ENCODE measurements at places on chromosomes 4 and X. TPM values are rescaled to one million over a fixed set of nuclear protein-coding genes. Genes with fewer than 3 reads are reported as not detected.

DNA sequence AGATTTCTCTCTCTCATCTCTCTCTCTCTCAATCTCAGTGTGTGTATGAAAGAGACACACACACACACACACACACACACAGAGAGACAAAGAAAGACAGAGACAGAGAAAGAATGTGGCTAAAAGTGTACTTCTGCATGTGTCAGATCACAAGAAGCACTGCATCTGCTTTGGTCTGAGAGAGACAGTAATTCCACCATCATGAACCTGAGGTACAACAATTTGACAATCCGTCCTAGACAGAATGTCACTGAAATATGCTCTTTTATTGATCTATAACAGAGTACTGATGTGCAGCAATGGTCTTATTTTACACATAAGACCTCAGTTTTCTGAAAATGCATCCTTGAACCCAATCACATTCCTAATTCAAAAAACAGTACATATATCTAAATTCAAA is 576.2 kb upstream of the SMIM31 start:
- no peak for DNase-seq

DNA sequence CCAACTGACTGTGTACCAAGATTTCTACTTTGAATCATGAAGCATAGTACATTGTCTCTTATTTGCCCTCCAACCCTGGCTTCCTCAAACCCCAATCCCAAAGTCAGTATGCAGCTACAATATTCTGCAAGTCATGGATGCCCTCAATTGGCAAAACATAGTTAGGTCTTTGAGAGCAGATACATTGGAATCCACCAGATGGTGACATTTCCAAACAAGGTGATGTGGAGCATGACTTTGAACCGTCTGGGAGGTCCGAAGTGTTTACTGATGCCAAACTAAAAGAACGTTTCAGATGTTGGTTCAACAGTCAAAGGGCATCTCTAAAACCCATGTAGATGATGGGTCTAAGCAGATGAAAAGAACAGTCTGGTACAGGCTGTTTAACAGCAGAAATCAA is 43.7 kb upstream of the FRMD7 start:
- no peak for DNase-seq

GRCh38 chrX:132063862-132064261 is 40.8 kb downstream of the STK26 start:
- no peak for DNase-seq

GRCh38 chr4:123651066-123651465 is 254.5 kb downstream of the SPRY1 start:
- peak; percentile 86 for DNase-seq

GRCh38 chr4:10584042-10584441 is 100.5 kb downstream of the CLNK start:
- DNase-seq, result peak; percentile 76

- DNase-seq, result peak; percentile 75
Observed at GRCh38 chr4:120921456-120922380, 808 bp downstream of the PRDM5 start.

DNA sequence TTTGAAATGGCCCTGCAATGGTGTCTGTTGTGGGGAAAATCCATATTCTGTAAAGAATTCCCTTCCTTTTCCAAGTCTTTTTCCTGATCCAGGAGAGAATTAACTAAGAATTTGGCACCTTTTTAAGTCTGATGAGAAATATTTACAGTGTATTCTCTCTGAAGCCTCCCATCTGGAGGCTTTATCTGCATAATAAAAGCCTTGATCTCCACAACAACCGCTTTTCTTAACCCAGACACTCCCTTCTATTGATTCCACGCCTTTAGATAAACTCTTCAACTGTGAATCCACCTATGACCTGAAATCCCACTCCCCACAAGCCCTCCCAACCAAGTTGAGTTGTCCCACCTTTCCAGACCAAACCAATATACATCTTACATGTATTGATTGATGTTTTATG is 43.1 kb upstream of the TMPRSS11E start:
- DNase-seq, result no peak

DNA sequence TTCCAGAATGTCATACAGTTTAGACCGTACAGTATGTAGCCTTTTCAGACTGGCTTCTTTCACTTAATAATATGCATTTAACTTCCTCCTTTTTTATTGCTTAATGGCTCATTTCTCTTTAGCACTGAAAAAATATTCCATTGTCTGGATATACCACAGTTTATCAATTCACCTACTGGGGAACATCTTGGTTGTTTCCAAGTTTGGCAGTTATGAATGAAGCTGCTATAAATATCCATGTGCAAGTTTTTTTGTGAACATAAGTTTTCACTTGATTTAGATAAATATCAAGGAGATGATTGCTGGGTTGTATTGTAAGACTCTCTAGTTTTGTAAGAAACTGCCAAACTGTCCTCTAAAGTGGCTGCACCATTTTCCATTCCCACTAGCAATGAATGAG is 375.5 kb downstream of the PCDH18 start:
- DNase-seq, result no peak

DNA sequence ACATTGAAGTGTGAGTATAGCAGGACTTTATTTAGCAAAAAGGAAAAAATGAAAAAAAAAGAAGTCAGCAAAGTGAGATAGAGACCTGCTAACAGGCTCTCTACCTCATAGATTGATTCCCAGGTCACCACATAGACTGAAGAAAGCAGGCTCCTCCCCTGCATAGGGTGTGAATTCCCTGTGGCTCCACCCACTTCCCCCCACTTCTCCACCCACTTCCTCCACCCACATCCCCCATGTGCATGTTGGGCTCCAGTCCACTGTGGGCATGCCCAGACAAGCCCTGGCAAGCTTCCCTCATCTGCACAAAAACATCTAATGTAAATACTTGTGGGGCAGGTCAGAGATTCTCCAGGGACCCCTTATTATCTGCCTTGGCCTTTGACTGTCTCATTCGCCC is 97.8 kb downstream of the TMEM47 start:
- no peak for DNase-seq

DNA sequence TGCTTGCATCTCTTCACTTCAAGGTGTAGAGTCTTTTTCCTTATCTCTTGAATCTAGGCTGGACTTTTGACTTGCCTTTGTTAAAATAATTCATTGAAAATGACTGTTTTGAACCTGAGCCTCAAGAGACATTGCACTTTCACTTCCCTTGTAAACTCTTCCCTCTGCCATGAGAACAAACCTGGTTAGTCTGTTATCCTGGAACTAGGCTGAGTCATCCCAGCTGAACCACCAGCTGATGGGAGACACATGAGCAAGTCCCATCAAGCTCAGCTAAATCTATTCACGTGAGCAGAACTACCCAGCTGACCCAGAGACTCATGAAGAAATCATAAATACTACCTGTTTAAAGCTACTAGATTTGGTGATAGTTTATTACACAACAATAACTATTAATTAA is 202.3 kb upstream of the CENPE start:
- DNase-seq, result peak; percentile 17

DNA sequence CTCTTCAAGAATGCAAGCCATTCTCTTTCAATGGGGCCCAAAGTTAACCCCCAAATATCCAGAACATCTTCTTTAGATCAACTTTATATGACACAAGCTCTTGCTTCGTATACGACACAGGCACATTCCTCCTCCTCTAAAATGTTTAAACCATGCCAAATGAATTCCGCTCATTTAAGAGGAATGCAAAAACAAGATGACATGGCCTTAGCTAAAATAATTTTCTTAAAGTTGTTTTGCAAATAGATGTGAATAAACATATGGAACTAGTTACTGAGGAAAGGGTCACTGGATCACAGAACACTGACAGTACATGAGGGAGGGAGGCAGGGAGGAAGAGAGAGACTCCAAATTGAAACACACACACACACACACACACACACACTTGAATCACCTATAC is 97.4 kb downstream of the RASL11B start:
- DNase-seq, result no peak

DNA sequence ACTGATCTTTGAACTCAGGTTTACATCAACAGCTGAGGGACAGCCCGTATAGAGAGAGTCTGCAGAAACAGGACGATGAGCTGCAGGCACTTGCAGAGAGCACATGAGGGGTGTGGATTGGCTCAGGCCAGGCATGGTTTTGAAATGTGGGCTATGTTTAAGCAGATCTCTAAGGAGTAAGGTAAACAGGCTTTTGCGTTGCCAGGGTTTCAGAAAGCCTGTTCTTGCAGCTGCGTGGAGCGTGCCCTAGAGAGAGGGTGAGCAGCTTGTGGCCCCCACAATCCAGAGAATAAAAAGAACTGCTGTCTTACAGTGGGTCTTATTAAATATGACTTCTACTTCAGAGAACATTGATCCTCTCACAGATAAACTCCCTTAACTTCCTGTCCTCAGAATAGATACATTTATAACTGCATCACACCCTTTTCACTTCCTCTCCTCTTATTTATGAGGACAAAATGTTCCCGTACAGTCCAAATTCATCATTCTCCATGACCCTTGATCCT is 64.1 kb downstream of the TMA16 start:
- no peak for DNase-seq

GRCh38 chr4:20684852-20685763 is 15.2 kb upstream of the PACRGL start:
- DNase-seq, result peak; percentile 49

DNA sequence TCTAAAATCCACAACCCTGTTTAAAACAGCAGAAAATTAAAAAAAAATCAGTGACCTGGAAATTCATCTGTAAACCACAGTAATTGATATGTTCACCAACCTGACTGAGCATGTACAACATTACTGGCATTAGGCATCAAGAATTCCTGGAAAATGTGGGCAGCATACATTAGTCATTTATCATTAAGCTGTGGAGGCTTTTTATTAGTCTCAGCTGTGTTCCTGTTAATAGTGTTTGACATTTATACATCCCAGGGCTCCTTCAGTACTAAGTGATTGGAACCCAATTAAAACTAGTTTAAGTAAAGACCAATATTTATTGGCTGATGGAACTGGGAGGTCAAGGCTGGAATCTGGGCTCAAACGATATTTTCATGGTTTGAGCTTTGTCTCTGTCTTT is 227.3 kb upstream of the GIMD1 start:
- DNase-seq, result no peak

DNA sequence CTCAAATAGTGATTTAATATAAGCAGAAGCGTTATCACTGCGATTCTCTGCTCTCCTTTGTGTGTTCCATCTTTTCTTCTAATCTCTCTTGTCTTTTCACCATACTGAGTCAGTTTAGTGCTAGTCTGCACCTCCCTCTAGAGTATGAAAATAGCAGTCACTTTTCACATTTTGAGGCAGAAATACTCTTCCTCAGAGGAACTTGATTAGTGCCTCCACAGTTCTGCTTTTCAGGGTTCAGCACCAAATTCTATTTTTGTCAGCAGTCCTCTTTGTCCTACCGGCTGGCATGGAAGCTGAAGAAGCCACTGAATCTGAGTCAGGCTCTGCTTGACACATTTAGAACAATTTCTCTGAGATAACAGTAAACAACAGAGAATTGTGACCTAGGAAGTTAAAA is 49.7 kb upstream of the ANKRD17 start:
- peak; percentile 31 for DNase-seq

DNA sequence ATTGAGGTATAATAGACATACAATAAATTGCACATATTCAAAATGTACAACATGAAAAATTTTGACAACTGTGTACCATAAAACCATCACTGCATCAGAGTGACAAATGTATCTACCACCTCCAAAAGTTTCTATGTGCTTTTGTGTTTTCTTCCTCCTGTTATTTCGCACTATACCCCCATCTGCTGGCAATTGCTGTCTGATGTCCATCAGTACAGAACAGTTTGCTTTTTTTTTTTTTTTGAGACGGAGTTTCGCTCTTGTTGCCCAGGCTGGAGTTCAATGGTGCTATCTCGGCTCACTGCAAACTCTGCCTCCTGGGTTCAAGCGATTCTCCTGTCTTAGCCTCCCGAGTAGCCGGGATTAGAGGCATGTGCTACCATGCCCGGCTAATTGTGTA is 154.3 kb upstream of the GIMD1 start:
- DNase-seq, result peak; percentile 13

Gene NPY1R
- not detected for total RNA-seq

Gene VCX3B
- not detected for total RNA-seq

Gene TMEM47
- 69.2 TPM for total RNA-seq

Gene SYNPO2
- 588 TPM for total RNA-seq

Gene FAM9B
- not detected for total RNA-seq
